ENCODE measurements at places on chromosomes 7 and 10.

- DNase-seq, result no peak
These were observed 296.3 kb upstream of the SEMA3D start for GRCh38 chr7:85483177-85483576.

DNA sequence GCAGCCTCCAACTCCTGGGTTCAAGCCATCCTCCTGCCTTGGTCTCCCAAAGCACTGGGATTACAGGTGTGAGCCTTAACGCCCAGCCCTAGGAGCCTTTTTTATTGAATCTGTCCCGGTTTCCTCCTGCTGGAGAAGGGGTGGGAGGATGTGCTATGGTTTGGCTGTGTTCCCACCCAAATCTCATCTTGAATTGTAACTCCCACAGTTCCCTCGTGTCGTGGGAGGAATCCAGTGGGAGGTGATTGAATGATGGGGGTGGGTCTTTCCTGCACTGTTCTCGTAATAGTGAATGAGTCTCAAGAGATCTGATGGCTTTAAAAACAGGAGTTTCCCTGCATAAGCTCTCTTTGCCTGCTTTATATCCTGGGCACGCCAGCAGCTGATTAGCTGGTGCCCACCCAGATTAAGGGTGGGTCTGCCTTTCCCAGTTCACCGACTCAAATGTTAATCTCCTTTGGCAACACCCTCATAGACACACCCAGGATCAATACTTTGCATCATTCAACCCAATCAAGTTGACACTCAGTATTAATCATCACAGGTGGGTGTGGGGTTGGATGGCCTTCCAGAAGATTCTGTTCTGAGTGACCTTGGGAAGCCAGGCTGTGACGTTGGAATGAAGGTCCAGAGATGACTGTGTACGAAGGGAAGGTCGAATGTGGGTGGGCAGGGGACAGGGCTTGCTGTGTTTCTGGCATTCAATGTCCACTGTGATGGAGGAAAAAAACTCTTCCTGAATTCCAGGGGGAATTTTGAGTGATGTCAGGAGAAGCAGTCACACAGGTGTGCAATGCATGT, 33.8 kb upstream of the CUX1 start:
- DNase-seq, result no peak

DNA sequence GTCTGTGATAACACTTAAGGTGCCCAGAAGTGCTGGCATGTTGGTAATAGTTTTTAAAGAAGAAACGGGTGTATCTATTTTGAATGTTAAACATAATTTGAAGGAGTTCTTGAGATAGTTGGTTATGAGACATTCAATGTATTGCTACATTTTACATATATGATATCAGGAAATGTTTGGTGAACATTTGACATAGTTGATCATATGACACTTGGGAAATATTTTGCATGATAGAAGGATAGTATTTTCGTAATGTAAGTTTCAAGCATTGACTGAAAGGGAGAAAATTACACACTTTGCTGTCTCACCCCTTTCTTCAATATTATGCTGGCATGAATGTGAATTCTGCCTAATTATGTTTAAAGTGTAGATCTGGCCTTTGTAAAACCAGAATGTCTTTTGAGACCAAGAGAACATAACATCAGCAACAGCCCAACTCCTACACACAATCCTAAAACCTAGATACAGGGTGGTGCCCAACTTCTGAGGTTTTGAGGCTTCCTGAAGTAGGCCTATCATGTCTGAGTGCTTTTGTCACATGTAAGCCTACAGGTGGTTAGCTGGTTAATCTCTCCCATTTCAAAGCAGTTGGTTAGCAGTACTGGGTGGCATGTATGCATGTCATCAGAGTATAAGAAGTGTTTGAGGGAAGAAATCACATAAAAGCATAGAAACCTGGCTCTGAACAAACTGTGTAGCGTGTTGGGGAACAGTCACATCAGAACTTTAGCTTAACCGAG, 2.1 kb downstream of the ADD3 start:
- DNase-seq, result no peak

DNA sequence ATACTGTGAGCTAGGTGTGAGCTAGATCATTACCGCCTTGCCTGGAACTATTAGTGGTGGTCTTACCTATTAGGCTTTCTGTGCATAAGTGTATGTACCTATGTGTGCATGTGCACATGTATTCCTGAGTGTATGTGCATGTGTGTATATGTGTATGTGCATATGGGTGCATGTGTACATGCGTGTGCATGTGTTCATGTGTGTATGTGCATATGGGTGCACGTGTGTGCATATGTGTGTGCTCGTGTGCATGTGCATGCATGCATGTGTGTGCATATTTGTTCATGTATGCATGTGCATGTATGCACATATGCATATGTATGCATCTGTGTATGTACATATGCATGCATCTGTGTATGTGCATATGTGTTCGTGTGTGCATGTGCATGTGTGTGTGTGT, 508.3 kb upstream of the ADARB2 start:
- no peak for DNase-seq

DNA sequence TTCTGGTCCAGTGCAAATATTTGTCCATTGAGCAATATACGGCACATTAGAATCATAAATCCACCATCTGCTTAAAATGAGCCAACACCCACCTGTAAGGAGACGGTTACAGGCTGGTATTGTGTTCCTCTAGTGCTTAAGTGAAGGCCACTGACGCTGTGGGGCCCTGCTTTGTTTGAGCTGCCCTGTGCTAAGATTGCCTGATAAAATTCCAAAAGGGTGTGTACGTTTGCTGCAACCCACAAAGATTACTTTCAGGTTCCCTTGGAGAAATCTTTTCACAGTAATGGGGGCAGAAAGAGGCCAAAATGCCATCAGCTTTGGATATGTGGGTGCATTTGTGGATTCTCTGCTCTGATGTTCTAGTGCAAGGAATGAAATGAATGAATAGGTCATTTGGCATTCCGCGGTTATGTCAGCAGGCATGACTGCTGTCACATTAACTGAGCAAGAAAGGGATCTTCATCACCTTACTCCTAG, 34.4 kb downstream of the AGR3 start:
- no peak for DNase-seq

GRCh38 chr7:3517344-3517743, 216.3 kb downstream of the SDK1 start:
- no peak for DNase-seq

- DNase-seq, result no peak
These were observed 113.8 kb downstream of the EPDR1 start for GRCh38 chr7:38034062-38034908.

GRCh38 chr7:33707427-33707826, 197.9 kb upstream of the BMPER start:
- DNase-seq, result no peak

DNA sequence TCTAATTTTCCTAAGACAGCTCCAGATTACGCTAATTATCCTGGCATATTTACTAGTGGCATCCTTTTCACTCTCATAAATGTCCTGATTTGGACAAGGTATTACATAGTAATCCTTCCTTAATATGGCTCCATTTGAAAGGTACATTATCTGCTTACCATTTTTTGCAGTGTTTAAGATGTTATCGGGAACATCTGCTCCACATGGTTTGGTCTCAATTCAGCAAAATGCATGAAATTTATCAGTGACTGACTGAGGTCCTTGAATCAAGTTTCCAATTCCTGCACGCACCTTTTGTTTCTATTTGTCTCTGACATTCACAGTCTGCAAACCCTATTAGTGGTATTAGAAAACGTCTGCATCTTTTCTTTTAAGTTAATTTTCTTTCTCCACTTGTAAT, 384.1 kb upstream of the KIAA1217 start:
- no peak for DNase-seq

- peak; percentile 84 for DNase-seq
These were observed 46.6 kb downstream of the ALOX5 start for GRCh38 chr10:45420453-45421192.

GRCh38 chr10:5529702-5530411, 5.1 kb downstream of the CALML3 start:
- DNase-seq, result no peak

GRCh38 chr7:150428671-150429451, 21.6 kb upstream of the GIMAP8 start:
- DNase-seq, result peak; percentile 94

GRCh38 chr7:79531116-79531515, 77.6 kb upstream of the MAGI2 start:
- DNase-seq, result no peak

DNA sequence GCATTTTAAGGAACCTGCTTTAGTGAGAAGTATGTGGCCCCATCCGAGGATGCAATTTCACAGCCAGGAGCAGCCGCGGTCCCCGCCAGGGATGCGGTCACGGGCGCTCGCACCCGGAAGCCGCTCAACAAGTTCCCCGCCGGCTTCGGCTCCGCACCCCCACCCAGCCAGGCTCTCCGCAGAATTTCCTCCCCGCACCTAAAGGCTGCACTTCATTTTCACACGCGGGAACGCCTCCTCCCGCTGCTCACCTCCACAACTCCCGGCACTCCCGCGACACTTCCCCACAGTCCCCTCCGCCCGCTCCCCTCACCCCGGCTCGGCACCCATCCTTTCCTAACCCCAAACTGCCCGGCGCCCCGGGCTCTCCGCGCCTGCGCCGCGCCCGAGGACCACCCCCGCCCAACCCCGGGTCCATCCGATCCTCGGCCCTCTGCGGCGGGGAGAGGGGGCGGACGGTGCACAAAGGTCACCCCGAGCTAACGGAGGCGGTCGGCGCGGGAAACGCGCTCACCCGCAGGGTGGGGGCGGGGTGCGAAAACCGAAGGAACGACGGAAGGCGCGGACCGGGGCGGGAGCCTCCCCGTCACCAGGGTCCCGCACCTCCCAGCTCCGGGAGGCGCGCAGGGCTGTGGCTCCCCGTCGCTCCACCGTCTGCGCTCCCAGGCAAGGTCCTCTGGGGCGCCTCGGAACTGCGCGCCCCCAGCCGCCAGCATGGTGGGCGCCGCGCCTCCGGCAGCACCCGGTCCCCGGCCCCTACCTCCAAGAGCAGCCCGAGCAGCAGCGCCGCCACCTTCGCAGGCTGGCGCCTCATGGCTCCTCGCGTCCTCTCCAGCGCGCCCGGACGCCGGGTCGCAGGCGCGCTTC, 558 bp downstream of the VOPP1 start:
- no peak for DNase-seq

- no peak for DNase-seq
These were observed 1.1 kb downstream of the AHR start for GRCh38 chr7:17299483-17299991.

- no peak for DNase-seq
These were observed 263.1 kb downstream of the ELFN1 start for GRCh38 chr7:1933066-1933750.

GRCh38 chr7:55019691-55020465, 1.1 kb downstream of the EGFR start:
- DNase-seq, result no peak

- DNase-seq, result no peak
These were observed 350.0 kb downstream of the PLXNA4 start for GRCh38 chr7:132226046-132226956.

DNA sequence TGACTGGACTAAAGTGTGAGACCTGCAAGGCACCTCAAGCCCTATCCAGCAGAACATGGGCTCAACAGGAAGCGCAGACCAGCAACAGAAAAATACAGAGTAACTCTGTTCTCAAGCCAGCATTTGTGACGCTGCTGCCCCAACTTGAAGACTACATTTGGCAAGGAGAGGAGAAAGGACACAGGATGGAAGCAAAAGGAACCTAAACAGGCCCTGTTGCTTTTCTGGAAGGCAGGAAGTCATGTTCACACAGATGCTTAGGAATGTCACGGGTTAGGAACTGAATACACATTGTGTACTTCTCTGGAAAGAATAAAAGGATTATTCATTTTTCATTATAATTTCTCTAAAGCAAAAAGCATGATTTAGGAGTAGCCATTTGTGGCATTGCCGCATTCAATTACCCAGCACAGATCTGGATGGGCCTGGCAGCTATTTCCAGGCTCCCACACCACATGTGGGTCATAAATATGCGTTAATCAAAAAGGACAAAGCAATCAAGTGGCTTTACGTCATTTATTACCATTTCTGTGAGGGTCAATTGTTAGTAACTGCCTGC, 19.8 kb upstream of the TOMM7 start:
- DNase-seq, result no peak

GRCh38 chr7:128710481-128710880, 28.7 kb upstream of the CALU start:
- DNase-seq, result no peak

GRCh38 chr7:95545007-95545615, 51.2 kb downstream of the PDK4 start:
- DNase-seq, result peak; percentile 29

DNA sequence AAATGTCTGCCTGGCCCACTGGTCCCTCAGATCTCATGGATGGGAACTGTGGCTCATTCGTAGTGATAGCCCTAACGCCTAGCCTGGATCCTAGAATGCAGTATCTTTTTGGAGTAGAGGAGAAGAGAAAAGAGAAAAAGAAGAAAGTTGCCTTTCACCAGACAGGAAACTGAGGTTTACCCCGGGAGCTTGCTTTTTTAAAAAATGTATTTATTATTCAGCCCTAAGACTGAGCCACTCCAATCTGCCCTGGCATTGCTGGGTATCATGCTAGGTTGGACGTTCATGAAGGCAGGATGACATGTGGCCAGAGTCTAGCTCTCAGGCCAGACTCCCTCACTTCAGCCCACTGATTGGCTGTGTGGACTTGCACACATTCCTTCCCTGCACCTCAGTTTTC, 21.5 kb upstream of the C10orf105 start:
- DNase-seq, result no peak

- DNase-seq, result no peak
These were observed 355.0 kb downstream of the DNAJB6 start for GRCh38 chr7:157691586-157692459.

- no peak for DNase-seq
These were observed 29.4 kb upstream of the MBL2 start for GRCh38 chr10:52801947-52802346.

DNA sequence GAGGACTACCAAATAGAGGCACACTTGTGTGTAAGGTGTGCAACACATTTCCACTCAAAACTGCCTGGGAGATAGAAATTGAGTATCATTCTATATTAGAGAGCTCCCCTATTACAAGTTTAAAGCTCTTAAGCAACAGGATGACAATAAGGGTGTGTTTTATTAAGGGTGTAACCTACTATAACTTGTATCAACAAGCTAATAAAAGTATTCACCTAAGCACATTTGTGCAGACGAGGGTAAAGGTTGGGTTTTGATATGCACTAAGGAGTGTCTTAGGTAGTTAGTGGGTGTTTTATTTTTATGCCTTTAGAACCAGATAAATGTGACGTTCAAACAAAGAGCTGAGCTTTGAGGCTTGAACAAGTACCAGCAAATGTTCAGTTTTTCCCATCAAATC, 2.8 kb upstream of the FAM53B start:
- no peak for DNase-seq

DNA sequence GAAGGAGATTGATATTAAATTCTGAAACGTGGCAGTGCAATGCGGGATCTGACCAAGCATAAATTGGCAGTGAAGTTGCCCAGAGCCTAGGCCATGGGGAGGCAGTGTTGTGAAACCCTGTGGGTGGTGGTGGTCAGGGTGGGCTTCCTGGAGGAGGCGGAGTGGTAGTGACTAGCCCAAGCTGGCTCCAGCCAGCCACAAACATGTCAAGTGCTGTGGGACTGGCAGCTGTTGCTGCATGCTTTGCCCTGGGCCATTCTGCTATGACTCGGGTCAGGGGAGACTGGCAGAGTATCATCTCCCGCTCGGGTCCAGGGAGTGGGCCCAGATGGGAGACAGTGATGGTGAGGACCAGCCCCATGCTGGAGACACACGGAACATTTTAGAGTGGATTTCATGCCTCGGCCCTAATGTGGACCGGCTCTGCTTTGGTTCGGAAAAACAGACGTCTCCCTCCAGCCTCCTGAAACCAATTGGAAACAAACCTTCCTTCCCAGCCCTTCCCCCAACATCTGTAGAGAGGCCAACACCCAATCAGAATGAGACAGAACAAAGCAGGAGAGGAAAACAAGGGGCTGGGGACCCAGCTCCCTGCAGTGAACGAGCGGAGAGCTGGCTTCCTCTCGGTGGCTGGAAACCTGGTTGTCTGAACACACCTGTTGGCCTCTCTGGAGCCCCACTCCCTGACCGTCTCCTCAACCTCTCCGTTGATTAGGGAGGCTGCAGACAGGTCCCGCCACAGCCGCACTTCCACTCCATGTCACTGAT, 58.2 kb downstream of the TMEM270 start:
- DNase-seq, result no peak

Data from DMS 273 treated with DMSO at 0.1 percent for 48 hours (cell line).